ENCODE measurements at places on chromosomes 5 and 9.
A peak's percentile ranks its signal among the peaks of the same experiment; 100 is the strongest.

GRCh38 chr5:150734579-150735384, 24.0 kb downstream of the DCTN4 start:
- DNase-seq: no peak

- no peak for DNase-seq
Measured at GRCh38 chr5:170896779-170897178, 35.0 kb downstream of the RANBP17 start.

DNA sequence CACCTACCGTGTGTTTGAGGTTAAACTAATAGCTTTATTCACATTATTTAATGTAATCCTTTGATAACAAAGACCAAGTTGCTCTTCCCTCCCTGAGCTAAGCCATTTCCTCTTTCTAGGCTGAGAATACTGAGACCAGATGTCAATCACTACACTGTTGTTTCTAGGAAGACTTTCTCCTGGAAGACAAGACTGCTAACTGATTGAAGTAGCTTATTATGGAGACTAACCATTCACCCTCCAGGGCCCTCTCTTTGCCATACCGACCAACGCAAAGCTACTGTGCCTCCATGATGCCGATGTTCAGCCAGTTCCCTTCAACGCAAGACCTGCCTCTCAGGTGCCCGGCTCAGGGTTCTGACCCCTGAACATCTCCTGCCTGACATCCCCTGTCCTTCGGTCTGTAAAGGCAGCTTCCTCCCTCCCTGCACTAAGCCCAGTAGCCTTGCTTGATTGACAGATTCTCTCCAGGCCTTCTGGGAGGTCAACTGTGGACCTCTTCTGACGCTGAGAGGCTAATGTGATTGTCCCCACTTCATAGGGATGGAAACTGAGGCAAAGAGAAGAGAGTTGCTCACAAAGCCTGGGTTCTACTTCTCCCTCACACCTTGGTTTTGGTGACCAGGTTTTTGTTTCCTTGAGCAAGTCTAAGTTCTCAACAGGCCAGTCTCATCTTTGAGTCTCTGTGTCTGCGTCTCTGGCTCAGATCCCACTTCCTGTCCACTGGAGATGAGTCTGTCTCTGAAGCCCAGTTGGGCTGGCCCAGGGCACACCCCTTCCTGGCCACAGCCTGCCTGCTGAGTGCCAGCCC, 259.7 kb upstream of the IRX2 start:
- DNase-seq: no peak

GRCh38 chr9:115606838-115607237, 488.9 kb upstream of the TNC start:
- DNase-seq: no peak

DNA sequence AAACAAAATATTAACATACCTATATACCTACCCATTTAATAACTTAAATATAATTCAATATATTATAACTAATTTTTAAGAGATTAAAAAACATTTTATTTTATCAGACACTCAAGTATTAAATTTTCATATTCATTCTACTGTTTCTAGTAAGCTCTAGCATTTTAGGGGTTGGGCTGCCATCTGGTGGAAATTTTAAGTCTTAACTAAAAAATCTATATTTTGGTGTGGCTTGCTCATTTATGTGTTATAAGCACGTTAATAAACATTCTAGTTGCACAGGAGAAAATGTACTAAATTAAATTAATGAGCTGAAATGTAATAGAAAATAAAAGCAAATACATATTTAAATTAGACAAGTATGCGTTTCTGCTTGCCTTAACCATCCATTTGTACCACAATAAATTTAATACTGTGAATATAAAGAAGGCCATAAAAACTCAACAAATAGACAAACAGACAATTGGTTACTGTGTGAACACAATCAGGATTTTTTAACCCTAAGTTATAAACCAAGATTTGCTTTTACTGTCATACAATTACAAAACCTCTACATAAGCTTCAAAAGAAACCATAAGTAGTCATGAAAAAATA, 1728.3 kb upstream of the CDH9 start:
- DNase-seq: no peak

DNA sequence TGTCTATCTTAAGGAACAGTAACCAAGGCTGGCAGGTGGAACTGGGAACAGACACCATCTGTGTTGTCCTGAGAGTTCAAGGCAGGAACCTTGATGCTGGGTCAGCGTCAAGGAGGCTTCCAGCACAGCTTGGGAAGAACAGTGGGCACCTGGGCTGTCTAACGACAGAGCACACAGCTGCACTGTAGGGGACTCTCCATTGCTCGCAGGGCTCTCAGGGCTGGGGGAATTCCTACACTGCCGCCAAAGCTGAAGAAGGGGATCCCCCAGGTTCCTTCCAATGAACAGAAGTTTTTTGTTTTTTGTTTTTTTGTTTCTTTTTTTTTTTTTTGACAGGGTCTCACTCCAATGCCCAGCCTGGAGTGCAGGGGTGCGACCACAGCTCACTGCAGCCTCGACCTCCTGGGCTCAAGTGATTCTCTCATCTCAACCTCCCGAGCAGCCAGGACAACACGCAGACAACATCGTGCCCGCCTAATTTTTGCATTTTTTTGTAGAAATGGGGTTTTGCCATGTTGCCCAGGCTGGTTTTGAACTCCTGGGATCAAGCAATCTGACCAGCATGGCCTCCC, 81.9 kb downstream of the PTPN3 start:
- DNase-seq: no peak

GRCh38 chr5:10634050-10634449, 70.2 kb downstream of the ANKRD33B start:
- DNase-seq: no peak

DNA sequence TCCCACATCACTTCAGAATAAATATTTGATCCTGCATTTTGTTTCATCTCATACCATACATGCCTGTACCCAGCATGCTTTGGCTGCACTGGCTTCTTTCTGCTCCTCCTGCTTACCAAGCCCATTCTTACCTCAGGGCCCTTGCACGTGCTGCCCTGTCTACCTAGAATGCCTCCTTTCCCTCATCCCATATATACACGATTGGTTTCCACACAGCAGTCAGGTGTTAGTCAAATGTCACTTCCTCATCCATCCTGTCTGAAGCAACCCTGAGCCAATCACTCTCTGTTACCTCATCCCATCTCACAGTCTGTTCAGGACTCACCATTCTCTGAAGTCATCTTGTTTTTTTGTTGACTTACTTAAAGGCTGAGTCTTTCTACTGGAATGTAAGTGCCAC, 30.3 kb downstream of the CAST start:
- DNase-seq: no peak

DNA sequence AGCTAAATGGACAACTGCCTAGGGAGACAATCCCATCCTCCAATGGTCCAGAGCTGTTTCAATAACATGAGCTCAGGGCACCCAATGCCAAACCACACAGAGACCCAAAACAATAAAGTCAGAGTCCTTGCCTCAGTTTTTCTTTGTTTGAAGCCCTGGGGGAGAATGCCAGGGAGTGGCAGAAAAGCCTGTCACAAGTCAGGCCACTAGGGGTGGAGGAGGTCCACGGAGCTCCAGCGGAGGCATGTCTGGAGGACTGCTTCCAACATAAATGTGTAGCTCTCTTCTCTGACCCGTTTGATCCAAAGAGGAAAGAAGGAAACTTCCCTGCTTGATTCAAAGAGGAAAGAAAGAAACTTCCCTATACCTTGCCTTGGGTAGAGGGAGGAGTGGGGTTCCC, 175.3 kb downstream of the HSPA4 start:
- no peak for DNase-seq

DNA sequence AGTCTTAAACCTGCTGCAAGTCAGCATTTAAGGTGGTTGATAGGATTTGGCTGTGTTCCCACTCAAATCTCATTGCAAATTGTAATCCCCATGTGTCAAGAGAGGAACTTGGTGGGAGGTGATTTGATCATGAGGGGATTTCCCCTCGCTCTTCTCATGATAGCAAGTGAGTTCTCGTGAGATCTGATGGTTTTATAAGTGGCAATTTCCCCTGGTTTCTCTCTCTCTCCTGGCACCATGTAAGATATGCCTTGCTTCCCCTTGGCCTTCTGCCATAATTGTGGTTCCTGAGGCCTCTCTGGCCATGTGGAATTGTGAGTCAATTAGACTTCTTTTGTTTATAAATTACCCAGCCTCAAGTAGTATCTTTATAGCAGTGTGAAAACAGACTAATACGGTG, 84.3 kb upstream of the SMC2 start:
- DNase-seq: no peak

- DNase-seq: peak; percentile 31
Measured at GRCh38 chr9:75027187-75028107, 646 bp downstream of the CARNMT1 start.

- DNase-seq: no peak
Measured at GRCh38 chr5:157741131-157741530, 2.4 kb upstream of the LSM11 start.

- no peak for DNase-seq
Measured at GRCh38 chr5:98940581-98940980, 11.8 kb upstream of the CHD1 start.

DNA sequence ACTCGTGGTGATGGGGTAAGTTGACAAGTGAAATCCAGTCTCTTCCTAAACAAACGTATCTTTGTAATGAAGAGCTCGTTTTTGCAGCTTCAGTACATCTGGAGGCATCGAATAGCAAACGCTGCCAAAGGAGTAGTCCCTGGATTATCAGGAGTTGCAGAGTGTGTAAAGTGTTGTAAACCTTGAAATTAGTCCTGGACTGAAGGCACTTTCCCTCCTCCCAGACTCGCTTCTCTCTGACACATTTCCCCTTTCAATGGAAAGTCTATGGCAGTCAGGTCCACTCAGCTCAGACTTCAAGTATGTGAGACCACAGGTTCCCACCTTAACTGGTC, 1.5 kb upstream of the PBX3 start:
- no peak for DNase-seq

- DNase-seq: no peak
Measured at GRCh38 chr5:1101961-1102713, 9.7 kb downstream of the SLC12A7 start.

DNA sequence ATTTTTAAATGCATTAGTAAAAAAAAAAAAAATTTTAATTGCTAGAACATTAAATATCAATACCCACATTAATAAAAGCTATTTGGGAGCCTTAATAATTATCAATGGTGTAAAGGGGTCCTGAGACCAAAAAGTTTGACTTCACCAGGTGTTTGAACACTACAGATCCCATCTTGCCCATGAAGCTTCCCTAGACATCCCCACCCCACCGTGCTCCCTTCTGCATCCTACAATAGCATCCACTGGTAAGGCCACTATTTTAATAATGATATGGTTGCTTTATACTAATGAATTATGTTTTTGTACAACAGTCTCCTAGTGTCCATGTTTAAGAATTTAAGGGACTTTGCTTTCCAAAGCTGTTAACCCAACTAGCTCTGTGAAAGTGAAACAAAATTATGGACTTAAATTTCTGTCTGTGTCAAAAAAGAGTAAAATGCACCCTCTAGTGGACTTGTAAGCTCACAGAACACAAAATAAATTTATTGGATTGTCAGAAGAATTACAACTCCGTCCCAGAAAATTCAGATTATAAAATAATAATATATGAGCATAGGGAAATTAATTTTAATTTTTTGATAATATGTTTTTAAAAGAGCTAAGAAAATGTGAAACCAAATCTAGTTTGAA, 76.0 kb downstream of the ARL15 start:
- DNase-seq: no peak

DNA sequence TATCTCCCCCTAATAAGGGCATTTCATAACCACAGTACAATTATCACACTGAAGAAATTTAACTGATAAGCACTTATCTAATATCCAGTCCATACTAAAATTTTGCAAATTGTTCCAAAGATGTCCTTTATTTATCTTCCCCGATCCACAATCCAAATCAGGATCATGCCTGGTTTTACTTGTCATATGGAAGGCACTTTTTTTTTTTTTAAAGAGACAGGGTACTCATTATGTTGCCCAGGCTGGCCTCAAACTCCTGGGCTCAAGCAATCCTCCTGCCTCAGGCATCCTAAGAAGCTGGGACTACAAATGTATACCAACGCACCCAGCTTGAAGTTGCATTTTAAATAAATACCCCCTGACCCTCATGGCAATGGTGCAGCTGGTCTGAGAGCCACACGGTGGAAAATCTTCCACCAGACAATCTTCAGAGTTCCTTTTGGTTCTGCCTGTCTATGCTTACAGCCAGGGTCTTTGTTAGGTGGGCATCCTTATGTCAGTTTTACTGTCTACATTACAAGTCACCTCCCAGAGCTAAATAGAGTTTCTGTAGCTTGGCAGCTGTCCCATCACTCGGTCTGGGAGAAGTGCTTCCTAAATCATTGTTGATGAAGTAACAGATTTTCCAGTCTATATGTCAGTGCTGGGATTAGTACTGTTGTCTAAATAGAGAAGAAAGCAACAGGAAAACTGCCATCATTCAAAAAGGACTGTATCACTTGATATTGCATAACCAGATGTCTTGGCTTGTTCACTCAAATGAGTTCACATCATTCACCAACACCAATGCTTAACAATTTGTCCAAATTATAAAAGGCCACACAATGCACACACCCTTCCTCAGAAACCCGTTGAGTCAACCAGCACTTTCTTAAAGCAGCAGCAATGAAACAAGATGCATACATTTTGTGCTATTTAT, 26.4 kb downstream of the PTPN3 start:
- no peak for DNase-seq

GRCh38 chr9:135746565-135746964, 44.6 kb downstream of the KCNT1 start:
- DNase-seq: no peak

- no peak for DNase-seq
Measured at GRCh38 chr9:132150256-132150655, 11.6 kb upstream of the NTNG2 start.

- DNase-seq: no peak
Measured at GRCh38 chr9:130770679-130771442, 64.2 kb upstream of the ABL1 start.

- no peak for DNase-seq
Measured at GRCh38 chr9:98432960-98433359, 177.5 kb upstream of the TBC1D2 start.

DNA sequence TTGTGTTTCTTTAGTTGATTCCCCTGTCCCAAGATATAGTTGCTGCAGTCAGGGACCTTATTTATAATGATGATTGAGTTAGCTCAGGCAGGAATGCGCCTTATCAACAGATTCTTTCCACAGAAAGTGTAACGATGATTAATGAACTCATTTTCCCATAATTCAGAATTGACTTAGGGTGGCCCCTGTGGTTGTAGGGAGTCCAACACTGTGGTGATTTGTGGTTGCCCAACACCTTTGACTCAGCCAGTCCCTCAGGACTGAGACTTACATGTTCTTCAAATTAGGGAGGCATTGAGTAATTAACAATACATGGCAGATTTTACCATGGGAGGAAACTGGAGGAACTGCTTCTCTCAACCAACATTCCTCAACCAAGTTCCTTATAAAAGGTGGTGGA, 221.9 kb downstream of the GABRG2 start:
- no peak for DNase-seq

- no peak for DNase-seq
Measured at GRCh38 chr5:131214609-131215227, 44.0 kb downstream of the LYRM7 start.
